ENCODE measurements at places on chromosomes 11 and 22.

DNA sequence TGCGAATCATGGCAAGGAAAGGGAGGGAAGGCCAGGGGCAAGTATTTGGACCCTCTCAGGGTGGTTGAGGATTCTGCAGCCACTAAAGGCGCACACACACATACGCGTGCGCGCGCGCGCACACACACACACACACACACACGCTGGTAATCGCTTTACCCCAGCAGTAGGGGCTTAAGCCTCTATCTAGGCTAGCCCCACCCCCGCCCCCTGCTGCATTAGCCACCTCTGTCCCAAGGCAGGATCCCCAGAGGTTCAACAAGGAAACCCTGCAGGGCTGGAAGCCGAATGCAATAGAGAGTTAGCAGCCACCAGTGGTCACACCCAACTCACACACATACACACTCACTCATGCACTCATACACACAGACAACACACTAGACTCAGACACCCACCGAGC is 28.6 kb upstream of the ELFN2 start:
- no peak for DNase-seq

- no peak for DNase-seq
Observed at GRCh38 chr11:61585115-61585514, 4.2 kb upstream of the SYT7 start.

DNA sequence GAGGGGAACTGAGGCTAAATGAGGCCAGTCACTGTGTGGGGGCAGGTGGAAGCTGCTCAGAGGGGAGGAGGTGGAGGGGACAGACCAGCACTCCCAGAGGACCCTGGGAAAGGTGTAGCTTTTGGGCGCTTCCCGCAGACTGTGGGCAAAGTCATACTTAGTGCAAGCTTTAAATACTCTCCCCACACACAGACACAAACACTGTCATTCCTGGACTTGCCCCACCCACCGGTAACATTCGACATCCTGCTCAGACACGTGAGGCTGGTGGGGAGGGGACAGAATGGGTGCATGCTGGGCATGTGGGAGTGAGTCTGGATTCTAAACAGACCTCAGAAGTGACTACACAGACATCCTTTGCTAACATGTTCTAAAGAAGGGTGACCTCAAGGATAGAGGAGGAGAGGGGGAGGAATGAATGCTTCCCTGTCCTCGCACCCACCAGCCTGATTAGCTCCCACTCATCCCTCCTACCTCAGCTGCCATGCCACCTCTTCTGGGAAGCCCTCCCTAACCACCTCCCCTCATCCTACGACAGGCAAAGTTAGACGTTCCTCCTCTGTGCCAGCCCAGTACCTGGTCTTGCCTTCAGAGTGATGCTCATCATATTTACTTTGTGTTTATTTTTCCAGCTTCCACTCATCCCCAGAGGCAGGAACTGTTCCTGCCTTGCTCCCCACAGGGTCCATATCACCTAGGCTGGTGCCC is 22.2 kb downstream of the TSKU start:
- DNase-seq = no peak

DNA sequence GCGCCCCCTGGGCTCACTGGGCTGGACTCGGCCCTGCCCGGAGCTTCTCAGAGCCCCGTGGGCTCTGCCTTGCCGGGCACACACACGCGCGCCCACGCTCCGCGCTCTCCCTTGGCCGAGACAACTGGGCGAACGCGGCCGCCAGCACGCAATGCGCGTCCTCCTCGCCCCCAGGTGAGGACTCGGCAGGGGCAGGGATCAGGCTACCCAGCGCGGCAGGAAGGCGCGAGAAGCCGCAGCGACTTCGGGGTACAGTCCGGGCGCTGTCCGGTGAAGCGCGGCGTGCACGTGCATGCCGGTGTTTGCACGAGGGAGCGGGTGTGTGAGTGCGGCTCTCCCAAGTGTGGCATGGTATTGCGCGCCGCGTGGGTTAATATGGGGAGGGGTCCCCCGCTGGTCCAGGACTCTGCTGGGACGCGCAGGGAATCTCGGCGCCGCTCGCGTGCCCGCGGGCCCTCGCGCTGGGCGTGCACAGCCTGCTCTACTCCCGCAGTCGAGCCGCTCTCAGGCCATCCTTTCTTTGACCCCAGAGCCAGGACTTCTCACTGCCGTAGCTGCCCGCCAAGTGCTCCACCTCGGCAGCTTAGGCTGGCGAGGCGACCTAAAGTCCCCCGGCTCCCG is 5.4 kb downstream of the WNT7B start:
- DNase-seq = no peak

DNA sequence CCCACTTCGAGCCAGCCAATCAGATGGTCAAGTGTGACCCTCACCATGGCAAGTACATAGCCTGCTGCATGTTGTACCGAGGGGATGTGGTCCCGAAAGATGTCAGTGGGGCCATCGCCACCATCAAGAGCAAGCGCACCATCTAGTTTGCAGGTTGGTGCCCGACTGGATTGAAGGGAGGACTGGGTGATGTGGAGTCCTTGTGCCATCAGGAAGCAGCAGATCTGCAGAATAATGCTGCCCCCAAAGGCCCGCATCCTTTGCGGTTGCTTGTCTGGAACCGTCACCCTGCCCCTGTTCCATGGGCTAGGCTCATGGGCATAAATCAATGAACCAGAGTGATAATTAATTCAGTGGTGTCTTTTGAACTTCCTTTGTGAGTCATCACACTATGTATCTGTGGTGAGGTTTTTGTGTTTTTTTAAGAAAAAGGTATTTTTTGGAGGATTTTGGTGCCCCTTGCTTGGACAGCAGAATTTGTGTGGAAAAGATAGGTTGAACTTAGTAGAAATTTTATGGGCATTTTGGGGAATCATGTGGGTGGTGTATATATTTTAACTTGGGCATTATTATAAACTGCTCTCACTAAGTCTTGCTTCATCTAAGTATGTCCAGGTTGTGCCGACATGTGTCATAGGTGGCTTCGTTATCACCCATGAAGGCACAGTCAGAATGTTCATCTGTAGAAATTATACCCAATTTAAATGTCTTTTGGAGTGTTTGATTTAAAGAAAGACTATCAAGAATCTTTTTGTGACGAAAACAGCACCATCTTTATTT is 22.3 kb downstream of the LRRC74B start:
- no peak for DNase-seq

DNA sequence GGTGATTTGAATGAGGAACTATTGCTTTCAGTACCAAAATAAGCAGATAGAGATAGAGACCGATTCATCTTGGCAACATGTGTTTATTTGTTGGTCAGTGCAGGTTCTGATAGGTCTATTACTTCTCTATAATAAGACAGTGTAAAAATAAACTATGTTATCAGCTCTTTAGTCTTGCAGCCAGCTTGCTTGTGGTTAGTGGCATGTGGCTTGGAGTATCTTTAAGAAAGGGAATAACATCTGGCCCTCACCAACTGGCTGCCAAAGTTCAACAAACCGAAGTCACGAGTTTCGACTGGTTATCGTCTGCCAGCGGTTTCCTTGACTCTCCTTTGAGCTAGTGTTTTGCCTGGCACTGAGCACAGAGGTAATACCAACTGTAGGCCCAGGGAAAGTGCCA is 71.8 kb downstream of the CTTN start:
- DNase-seq = peak; percentile 95

GRCh38 chr11:36333897-36334296 is 37.8 kb downstream of the PRR5L start:
- DNase-seq = peak; percentile 11

GRCh38 chr22:26842103-26842502 is 184.7 kb downstream of the MIAT start:
- DNase-seq = no peak

- no peak for DNase-seq
Observed at GRCh38 chr11:78392854-78393253, 24.8 kb downstream of the GAB2 start.

- DNase-seq = no peak
Observed at GRCh38 chr11:17649261-17649660, 70.1 kb upstream of the MYOD1 start.

DNA sequence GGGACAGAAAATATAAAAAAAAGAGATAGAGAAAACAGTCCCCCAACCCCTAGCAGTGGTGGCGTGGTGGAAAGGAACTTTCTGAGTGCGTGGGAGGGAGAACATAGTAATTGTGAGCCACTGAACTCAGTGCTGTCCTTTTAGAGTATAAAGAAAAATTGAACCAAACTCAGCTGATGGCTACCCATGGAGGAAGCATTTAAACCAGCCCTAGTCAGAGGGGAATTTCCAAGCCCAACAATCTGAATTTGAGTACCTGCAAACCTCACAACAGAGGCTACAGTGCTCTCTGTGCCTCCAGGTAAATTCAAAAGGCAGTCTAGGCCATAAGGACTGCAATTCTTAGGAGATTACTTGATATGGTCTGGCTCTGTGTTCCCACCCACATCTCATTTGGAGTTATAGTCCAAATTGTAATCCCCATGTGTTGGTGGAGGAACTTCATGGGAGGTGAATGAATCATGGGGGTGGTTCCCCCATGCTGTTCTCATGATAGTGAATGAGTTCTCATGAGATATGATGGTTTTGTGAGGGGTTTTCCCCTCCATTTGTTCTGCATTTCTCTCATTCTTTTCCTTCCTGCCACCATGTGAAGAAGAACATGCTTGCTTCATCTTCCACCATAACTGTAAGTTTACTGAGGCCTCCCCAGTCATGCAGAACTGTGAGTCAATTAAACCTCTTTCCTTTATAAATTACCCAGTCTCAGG is 687.8 kb downstream of the FAM181B start:
- no peak for DNase-seq

DNA sequence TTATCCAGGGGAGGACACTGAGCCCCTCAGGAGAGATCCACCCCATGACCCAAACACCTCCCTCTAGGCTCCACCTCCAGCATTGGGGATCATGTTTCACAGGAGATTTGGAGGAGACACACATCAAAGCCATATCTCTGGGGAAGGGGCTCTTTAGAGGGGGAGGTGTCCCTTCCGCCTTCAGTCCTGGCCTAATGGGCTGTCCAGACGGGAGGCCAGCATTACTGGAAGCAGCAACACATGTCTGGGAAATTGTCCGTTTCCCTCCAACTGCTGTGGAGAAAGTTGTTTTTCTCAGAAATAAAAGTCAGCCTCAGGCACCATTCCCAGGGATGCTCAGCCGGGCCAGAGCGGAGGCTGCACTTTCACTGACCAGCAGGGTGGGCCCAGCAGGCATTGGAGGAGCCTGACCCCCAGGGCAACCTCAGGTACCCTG is 9.5 kb downstream of the CACNA1I start:
- no peak for DNase-seq

DNA sequence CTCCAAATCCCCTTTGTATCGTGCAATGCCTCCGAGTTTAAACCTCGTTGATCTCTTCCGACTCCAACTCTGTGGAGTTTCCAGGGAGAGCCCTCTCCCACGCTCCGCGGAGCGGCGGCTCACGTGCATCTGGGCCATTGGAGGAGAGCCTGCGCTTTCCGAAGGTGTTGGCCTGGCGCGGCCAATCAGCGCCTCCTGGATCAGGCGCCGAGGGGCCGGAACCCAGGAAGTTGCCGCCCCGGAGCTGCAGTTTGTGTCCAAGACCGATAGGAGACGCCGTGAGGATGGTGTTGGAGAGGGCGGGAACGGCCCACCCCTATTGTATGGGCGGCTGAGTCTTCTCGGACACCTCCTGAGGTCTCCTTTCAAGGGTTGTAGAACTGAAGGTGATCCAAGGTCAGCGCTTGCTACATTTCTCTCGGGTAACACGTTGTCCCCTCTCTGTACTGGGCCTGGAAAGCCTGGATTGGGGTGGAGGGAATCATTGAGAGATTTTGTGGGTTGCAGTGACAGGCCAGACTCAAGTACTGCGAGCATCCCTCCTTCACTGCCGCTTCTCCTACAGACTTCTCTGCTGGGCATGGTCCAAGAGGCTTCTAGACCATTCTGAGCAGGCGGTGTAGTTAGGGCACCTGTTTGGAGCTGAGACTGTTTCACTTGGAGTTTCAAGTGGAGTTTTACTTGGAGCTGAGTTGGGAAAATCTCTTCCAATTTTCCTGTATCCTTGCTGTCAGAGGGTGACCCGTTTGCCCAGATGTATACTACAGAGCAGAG is 1.7 kb downstream of the ADAMTS15 start:
- no peak for DNase-seq

GRCh38 chr11:94854770-94855633 is 86.8 kb downstream of the AMOTL1 start:
- DNase-seq = no peak

DNA sequence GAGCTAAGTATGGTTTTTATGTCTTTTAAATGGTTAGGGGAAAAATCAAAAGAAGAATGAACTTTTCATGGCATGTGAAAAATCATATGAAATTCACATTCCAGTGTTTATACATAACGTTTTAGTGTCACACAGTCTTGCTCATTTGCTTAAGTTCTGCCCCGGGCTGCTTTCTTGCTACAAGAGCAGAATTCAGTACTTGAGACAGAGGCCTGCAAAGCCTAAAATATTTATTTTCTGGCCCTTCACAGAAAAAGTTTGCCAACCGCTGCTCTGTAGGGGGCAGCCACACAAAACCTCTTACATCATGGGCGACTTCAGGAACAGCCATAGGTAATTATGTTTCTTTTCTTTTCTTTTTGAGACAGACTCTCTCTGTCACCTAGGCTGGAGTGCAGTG is 1.0 kb upstream of the ATG2A start:
- no peak for DNase-seq

- no peak for DNase-seq
Observed at GRCh38 chr11:44407211-44407996, 97.5 kb upstream of the ALX4 start.

GRCh38 chr11:42770444-42771065 is 541.2 kb upstream of the API5 start:
- DNase-seq = no peak

- DNase-seq = no peak
Observed at GRCh38 chr11:105609832-105610781, at the start of gene GRIA4. TSS of gene GRIA4 (plus strand) at chr11:105610073. CDS start at chr11:105610998, 925 bp downstream.

GRCh38 chr11:72617080-72617762 is 57.0 kb downstream of the PDE2A start:
- no peak for DNase-seq
